ENCODE measurements at places on chromosomes 12 and 14.

DNA sequence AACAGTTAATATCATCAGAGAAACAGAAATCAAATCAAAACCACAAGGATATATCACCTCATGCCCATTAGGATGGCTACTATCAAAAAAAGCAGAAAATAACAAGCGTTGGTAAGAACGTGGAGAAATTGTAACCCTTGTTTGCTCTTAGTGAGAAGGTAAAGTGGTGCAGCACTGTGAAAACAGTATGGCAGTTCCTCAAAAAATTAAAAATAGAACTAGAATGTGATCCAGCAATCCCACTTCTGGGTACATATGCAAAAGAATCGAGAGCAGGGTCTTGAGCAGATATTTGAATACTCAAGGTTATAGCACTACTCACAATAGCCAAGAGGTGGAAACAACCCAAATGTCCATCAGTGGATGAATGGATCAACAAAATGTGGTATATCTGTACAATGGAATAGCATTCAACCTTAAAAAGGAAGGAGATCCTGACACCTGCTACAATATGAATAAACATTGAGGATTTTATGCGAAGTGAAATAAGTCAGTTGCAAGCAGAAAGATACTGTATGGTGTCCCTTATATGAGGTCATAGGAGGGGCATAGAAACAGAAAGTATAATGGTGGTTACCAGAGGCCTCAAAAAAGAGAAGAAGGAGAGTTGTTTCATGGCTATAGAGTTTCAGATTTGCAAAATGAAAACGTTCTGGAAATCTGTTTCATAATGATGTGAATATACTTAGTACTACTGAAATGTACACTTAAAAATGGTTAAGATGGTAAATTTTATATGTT lies 131.0 kb upstream of the EEA1 start:
- DNase-seq: no peak

GRCh38 chr12:27966870-27967269 lies 5.7 kb downstream of the PTHLH start:
- no peak for DNase-seq

DNA sequence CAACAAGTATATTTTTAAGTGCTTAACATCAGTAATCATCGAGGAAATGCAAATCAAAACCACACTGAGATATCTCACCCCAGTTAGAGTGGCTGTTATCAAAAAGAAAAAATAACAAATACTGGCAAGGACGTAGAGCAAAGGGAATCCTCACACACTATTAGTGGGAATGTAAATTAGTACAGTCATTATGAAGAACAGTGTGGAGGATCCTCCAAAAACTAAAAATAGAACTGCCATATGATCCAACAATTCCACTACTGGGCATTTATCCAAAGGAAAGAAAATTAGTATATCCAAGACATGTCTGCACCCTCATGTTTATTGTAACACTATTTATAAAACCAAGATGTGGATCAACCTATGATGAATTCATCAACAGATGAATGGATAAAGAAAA lies 149.0 kb upstream of the PWP1 start:
- no peak for DNase-seq

DNA sequence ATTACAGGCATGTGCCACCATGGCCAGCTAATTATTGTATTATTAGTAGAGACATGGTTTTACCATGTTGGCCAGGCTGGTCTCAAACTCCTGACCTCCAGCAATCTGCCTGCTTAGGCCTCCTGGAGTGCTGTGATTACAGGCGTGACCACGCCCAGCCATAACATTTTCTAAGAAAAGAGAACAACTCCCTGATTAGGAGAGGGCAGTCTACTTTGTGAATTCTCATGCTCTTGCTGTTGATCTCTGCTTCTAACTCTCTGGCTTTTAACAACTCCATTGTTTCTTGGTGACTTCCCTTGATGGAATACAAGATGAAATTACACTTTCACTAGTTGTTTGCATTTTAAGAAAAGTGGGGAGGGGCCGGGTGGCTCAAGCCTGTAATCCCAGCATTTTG lies 33.6 kb downstream of the SSH1 start:
- DNase-seq: no peak

DNA sequence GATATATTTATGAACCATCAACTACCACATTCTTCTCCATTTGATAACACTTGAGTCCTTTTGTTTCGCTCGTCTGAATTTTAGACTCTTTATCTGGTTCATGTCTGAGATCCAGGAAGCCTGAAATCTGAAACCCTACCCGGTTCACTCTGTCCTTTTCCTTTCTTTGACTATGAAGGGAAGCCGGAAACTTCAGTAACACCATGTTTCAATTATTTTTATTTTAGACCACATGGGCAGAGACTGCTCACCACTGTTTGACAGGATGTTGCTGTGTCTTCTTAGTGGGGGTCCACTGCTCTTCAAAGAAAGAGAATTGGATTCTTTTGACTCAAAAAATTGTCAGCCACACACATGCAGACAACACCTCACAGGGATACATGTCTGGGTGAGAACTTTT lies 331.9 kb upstream of the FLRT2 start:
- DNase-seq: no peak

DNA sequence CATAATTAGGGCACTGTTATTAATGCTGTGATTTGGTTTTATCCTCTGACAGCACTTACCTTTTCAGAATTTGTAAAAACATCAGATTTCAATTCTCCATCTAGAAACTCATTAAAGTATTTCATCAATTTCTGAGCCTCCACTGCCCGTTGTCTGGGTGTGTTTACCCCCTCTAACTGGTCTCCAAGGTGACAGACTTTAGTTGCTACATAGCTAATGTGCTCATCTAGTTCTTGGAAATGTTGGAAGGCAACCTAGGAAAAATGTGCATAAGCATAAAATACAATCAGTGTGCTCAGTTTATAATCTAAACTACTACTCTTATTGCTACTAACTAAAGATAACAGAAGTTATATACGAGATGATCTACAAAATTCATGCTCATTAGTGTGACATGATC lies 24.6 kb downstream of the EXOC5 start:
- no peak for DNase-seq

DNA sequence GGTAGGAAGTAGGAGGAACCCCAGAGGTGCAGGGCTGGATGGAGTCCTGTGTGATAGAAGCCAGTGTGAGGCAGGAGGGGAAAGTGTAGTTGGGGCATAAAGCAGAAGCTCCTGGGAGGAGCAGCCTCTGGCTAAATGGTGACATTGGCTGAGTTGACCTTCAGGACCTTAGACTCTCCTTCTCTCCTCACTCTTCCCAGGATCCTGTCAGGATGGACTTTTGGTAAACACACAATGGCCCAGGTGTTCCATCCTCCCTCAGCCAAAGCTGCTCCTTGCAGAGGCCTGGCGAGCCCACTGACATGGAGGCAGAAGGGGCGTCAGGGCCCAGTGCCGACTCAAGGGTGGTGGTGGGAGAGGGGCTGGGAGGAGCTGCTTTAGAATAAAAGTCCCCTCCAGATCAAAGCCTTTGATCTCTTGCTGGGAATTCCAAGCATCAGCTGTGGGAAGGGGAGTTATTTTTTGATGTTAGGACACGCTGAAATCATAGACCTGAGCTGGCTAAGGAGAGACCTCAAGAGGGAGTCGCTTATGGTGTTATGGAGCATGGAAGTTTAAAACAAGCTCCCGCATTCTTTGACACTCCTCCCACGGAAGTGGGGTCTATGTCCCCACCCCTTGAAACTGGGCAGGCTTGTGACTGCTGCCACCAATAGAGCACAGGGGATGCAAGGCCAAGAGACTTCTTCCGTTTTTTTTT lies 44.1 kb downstream of the SMIM41 start:
- no peak for DNase-seq

DNA sequence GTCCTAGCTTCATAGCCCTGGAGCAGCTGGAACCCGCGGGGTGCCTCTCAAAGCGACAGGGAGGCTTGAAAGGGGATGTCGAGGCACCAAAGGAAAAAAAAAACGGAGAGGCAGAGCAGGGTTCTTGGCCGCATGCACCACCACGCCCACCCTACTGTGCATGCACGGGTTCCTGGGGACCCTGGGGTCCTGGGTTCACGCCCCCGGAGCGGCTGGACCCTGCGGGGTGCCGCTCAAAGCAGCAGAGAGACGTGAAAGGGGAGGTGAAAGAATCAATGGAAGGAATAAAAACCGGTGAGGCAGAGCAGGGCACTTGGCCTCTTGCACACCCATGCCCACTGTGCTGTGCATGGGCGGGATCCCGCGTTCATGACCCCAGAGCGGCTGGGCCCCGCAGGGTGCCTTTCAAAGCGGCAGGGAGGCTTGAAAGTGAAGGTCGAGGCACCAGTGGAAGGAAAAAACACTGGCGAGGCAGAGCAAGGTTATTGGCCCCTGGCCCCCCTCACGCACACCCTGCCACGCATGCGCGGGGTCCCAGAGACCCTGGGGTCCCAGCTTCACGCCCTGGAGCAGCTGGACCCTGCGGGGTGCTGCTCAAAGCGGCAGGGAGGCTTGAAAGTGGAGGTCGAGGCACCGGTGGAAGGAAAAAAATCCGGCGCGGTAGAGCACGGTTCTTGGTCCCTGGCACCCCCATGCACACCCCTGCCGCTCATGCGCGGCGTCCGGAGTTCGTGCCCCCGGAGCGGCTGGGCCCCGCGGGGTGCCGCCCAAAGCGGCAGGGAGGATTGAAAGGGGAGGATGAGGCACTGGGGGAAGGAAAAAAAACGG lies 318.5 kb downstream of the ALG10 start:
- no peak for DNase-seq

DNA sequence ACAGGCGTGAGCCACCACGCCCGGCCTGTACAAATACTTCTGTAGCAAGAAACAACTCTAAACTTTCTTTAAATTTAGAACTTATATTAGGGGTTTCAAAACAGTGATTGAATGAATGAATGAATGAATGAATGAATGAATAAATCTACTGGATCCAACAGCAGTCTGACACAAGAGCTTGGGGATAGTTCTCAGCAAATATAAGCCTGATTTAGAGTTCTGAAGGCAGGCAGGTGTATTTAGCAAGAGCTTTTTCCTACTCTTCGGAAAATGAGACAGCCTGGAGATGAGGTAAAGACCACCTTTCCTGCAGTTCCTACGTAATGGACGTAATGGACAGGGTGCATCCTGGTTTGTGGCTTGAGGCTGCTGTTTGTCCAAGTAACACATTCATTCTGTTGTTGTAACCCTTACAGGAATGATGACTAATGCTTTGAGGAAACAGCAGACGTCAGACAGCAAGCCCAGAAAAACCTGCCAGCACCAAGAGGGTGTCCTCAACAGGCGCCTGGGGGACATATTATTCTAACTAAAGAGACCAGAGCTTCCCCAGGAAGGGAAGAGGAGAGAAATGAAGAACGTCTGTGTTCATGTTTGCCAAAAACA lies 277.4 kb upstream of the SOX5 start:
- DNase-seq: no peak

GRCh38 chr12:16112130-16112529 lies 165.4 kb downstream of the SLC15A5 start:
- DNase-seq: no peak

DNA sequence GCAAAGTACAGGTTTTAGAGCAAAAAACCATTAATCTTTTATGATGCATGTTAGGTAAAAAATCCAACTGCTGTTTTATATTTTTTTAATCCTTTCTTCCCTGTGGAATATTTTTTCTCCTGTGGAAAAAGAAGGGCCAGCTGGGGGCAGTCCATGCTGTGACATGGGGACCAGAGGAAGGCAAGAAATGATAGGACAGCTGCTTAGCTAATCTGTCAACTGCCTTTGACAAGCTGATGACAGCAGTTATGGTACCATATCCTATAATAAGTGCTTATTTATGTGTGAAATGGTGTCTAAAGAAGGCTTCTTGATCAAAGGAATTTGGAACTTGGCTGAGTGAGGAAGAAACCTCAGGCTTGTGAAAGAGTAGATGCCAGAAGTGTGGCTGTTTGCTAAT lies 452.4 kb upstream of the NOVA1 start:
- DNase-seq: no peak

DNA sequence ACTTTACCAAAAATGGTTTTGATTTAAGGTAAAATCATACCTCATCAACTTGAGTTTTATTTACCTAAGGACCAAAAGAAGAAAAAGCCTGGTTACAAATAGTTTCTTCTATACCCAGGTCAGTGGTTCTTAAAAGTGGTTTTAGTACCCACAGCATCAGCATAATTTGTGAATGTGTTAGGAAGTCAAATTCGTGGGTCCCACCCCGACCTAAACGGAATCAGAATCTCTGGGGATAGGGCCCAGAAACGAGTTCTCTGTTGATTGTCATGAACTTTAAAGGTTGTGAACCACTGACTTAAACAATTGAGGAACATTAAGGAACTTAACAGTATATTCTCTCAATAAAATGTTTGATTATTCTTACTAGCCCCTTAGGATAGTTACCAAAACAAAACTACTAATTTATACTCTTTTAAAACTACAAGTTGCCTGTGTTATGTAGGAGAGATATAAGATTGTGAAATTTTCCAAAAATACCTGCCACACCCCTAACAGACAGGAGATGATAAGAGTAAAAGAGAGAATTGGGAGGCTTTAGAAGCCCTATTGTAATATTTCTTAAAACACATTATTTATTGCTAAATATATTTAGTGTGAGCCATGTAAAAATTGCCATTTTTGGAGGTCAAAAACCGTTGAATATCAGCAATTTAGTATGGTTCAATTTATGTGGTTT lies 669 bp upstream of the SLC25A21 start:
- no peak for DNase-seq

- DNase-seq: no peak
These were observed 19.1 kb downstream of the TPCN1 start for GRCh38 chr12:113240395-113240794.

DNA sequence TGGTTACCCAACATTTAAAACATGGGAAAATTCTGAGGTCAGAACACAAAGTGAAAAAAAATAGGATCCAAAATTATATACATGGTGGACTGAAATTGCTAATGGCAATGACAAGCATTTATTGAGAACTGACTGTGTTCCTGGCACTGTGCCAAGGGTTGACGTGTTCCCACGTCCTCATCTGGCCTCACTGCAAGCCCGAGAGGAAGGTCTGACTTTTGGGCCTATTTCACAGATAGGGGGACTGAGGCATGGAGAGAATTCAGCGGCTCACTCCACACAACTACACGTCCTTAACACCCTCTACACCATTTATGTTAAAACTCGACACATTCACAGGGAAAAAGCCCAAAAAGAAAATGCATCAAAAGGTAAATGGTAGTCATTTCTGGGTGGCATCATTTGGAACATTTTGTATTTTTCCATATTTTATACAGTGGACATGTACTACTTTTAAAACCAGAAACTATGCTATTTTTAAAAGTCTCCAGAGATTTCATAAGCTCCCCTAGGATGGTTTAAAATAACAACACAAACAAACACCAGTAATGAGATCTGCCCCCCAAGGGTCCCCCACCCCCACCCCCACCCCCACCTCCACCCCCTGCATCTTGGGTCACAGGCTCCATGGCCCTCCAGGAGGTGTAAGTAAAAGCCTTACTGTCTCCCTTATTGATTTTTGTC lies 27.7 kb downstream of the CLMN start:
- DNase-seq: no peak

DNA sequence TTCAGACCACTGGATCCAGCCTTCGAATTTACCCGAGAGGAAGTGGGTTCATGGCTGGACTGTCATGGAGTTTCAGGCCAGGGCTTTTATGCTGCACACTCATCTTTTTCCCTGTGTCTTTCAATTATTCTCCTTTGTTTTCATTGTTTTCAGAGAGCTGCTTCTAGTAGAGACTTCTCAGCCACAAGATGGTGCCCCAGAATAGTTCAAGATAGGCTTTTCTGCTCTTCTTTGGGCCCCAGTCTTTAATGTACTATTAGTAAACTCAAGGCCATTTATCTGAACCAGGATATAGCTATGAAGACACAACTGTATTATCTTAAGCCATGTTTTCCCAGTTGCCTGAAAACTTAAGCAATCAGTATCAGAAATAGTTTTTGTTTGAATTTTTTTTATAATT lies 30.4 kb upstream of the PSMA6 start:
- no peak for DNase-seq
